A375 (cell line): ENCODE measurements at places on chromosomes 3 and 15. TPM values are rescaled to one million over a fixed set of nuclear protein-coding genes. Genes with fewer than 3 reads are reported as not detected.

Gene ANKRD63
- total RNA-seq, result 0.34 and 0.37 TPM in 2 replicates

Gene KBTBD13
- not detected in 2 replicates for total RNA-seq

Gene RASGRP1
- total RNA-seq, result 0.42 TPM in 1 of 2 replicates, not detected in the other

Gene GTF2E1
- 7.5 and 8.4 TPM in 2 replicates for total RNA-seq

Gene DNAH12
- under 0.01 TPM in 1 of 2 replicates, not detected in the other for total RNA-seq
